Activated CD4-positive, CD25-positive, alpha-beta regulatory T cell treated with anti-CD3 and anti-CD28 coated beads, Interleukin-2, amount 50 U/mL, for 24 hours (primary cell): ENCODE measurements at places on chromosomes 6 and 20.

DNA sequence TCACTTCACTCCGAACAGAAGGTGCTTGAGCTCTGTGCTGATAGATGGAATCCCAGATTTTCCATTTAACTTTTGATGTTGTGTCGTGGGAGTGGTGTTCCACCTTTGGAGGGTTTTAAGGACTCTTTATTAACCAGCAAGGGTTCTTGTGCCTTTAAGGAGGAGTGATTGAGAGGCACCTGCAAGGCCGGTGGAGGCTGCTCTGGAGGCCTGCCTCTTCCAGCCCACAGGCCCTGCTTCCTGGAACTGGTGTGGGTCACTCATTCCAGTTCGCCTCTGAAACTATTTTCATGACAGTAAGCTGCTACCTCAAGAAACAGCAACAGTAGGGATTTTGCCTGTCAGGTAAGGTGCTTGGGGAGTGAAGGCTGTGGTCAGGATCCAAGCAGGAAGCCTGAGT is 58.8 kb upstream of the APCDD1L start:
- ATAC-seq: no peak

- ATAC-seq: no peak
Observed at GRCh38 chr20:19943061-19943521, 74.1 kb upstream of the NAA20 start.

DNA sequence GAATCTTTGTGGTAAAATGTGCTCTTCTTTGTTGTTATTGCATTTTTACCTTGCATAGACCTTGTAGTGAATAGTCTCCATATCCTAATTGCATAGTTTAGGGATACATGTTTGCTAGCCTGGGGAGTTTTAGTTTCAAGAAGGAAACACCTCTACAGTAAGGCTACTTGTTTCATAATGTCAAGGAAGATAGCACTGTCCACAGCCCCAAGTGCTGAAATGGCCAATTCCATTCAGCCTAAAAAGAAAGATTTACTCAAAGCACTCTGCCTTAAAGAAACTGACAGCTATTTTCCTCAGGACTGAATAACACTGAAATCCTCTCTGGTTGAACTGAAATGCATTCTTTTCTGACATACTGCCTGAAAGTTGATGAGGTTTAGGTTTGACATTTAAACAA is 2.6 kb downstream of the HCRTR2 start:
- no peak for ATAC-seq

GRCh38 chr6:66838764-66839163 is 1131.7 kb upstream of the EYS start:
- no peak for ATAC-seq

- peak; percentile 48 for ATAC-seq
Observed at GRCh38 chr20:5222919-5223634, 93.7 kb downstream of the PROKR2 start.

GRCh38 chr6:24910331-24910960 is 25.3 kb downstream of the RIPOR2 start:
- ATAC-seq: peak; percentile 37

- ATAC-seq: no peak
Observed at GRCh38 chr20:17530153-17530552, 1.0 kb downstream of the BFSP1 start.

DNA sequence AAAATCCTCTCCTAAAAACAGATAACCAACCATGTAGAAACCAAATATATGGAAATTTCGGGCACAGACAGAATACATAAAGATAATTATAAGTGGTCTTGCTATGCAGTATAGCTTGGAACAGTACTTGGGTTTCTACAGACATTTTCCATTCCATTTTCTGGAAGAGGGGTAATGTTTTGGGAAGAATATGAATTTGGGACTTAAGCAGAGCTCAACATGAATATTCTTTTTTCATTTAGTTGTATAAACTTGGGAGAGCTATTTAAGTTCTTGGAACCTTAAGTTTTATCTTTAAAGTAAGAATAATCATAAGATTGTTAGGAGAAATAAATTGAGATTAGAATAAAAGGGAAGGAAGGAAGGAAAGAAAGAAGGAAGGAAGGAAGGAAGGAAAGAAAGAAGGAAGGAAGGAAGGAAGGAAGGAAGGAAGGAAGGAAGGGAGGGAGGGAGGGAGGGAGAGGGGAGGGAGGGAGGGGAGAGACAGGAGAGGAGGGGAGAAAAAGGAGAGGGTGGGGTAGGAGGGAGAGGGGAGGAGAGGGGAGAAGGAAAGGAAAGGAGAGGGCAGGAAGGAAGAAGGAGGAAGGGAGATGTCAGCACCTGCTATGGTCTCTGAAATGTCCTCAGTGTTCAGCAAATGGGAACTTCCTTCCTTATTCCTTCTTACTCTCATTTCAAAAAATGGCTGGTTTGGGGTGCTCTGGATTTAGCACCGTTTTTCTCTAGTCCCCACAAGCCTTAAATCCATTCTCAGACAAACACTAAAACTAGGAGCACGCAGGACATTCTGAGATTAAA is 248.3 kb downstream of the LY86 start:
- ATAC-seq: no peak

DNA sequence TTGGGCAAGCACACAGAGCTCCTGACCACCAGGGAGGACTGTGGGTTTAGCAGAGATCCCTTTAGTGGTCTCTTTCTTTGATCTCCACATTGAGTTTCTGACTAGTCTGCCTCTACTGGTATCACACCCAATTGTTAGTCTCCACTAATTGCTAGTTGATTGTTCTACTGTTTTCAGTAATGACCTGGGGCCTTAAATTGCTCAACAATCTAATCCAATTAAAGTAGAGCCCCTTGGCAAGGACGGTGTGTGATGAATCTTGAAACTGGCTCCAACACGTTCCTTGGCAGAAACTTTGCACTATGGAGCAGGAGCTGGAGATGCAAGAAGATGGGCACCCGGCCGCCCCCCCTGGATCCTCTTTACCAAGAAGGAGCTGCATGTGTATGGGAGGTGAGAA is 12.3 kb downstream of the FAM50B start:
- ATAC-seq: no peak

- no peak for ATAC-seq
Observed at GRCh38 chr6:135186255-135186654, 5.1 kb downstream of the MYB start.

DNA sequence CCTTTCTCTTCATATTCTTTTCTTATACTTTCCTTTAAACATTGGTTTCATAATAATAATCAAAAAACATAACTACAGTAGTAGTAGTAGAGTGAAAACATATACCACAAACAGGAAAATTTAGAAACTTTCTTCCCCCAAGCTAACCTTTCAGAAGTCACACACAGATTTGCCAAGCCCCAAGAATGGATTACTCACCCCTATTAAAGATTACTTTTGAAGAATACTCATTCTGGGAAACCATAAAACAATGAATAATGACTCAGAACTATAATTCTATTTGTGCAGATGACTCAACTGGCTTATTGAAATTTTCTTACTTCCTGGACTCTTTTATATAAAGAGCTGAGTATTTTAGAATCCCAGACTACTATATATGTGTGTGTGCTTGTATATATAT is 119.4 kb upstream of the GJE1 start:
- peak; percentile 85 for ATAC-seq

- ATAC-seq: no peak
Observed at GRCh38 chr6:139520321-139520768, 145.9 kb upstream of the CITED2 start.

DNA sequence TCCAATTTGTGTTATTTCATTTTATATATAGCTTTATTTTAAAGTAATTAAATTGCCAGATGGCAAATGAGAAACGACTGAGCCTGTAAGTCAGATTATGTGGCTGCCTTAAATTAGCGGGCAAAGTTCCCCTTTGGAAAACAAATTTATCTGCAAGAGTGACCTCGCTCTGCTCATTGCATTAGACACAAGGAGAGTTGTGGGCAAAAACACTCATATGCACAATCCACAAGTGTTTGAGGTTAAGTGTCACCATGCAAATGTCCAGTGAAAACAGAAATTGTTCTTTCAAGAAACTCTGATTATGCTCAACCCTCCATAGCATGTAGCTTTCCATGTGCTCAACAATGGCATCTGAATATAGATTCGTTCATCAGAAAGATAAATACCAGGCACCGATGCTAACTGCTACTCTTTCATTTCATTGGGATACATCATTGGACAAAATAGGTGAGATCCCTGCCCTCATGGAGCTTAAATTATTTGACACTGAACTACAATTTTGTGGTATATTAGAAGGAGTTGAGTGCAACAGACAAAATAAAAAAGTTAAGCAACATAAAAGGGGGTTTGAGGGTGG is 1.7 kb upstream of the NHSL1 start:
- ATAC-seq: no peak

GRCh38 chr6:28003059-28003458 is 46.0 kb downstream of the OR2B6 start:
- no peak for ATAC-seq

GRCh38 chr20:49278818-49279676 is 1.2 kb upstream of the ZNFX1 start:
- ATAC-seq: no peak

- no peak for ATAC-seq
Observed at GRCh38 chr6:69784595-69785377, 12.0 kb downstream of the LMBRD1 start.

DNA sequence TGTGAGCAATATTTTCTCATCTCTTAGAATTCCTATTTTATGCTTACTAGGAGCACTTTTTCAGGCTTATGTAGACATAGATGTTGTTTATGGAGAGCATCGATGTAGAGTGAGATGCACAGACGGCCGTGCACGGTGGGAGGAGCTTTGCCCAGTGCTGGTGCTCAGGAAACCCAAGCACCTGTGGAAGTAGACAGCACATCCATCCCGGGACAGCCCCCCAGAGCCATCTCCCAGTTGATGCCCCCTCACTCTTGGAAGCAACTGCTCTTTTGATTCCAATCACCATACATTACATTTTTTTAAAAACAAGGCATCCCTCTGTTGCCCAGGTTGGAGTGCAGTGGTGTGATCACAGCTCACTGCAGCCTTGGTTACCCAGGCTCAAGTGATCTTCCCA is 143.7 kb downstream of the SMOC2 start:
- no peak for ATAC-seq

DNA sequence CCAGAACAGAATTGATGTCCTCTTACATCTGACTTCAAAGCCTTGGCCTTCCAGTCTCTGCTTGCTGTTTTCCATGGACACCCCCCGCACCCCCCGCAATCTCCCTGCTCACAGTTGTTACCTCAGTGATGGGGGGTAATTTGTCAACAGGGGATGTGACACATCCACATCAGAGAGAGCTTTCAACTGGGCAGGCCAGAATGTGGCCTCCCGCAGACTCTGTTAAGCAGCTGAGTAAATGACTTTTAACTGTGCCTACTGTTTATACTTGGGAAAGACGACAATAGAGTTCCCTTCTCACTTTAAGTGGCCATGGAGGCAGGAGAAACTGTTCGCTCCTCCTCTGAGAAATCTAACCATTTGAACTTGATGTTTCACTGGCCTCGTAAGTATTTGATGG is 51.0 kb downstream of the TXNDC5 start:
- ATAC-seq: no peak

DNA sequence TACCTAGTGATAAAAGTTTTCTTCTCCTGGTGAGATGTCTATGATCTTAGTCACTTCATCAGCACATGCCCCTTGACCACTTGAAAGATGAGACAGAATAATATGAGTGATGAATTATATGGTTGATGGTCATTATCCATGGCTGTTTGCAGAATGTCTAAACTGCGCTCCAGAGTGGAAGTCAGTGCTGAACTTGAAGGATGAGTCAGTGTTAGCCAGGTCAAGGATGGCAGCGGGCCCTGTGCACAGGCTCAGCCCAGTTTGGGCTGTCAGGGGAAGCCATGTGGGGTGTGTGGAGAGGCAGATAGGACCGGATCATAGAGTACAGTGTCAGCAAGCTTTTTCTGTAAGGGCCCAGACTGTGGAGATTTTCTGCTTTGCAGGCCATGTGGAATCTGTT is 67.2 kb upstream of the KIF25 start:
- ATAC-seq: no peak

GRCh38 chr20:62808211-62808865 is 3.7 kb downstream of the OGFR start:
- peak; percentile 59 for ATAC-seq

- ATAC-seq: no peak
Observed at GRCh38 chr6:154815938-154816820, 83.0 kb downstream of the SCAF8 start.

GRCh38 chr6:143283887-143284645 is 166.4 kb downstream of the ADAT2 start:
- ATAC-seq: no peak

- no peak for ATAC-seq
Observed at GRCh38 chr20:48187851-48188250, 402.6 kb upstream of the SULF2 start.

DNA sequence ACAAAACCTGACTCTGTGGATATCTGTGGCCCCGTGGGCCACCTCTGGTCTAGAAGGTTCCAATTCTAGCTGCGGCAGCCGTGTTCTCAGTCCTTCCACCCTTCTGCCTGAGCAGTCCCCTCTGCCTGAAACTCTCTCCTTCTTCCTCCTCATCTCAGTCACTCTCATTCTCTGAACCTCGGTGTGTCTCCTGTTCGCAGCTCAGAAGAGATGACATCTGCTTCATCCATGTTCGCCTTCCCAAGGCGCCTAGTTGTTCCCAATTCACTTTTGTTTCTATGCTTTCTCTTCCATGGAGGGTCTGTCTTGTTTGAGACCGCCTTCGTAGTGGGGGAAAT is 95.5 kb downstream of the CEBPB start:
- ATAC-seq: no peak

DNA sequence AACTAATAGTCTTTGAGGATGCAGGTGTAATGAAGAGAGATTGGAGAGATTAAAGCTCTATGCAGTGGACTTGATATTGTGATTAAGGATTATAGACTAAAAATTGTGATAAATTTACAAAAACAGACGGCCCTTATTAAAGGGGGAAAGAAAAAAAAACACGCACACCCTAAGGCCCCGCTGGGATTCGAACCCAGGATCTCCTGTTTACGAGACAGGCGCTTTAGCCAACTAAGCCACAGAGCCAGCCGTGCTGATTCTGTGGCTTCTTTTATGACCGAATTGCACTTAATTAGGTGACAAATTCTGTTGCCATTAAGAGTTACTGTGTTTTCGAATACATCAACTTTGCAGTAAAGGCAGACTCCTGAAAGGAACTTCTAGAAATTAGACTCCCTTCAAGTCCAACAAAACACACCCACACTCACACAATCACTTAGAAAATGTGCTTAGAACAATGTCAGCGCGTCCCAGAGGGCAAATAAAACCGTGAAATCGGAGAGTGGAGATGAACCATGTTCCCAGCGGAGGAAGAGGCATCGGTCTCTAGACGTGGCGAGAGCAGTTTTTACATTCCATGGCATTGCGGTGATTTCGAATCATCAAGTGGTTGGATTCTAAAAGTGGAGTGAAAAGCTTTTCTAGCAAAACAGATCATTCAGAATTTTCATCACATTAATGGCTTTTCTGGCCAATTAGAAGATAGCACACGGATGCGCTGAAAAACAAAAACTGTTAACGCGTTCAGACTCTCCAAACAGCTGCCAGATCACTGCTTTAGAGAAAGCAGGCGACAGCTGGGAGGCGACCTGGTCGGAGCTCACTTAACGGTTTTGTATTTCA is 122.6 kb downstream of the GPX5 start:
- peak; percentile 38 for ATAC-seq

- ATAC-seq: no peak
Observed at GRCh38 chr6:75752365-75752764, 3.3 kb downstream of the MYO6 start.
